HS-5 (cell line): ENCODE measurements at places on chromosomes 4 and X.

DNA sequence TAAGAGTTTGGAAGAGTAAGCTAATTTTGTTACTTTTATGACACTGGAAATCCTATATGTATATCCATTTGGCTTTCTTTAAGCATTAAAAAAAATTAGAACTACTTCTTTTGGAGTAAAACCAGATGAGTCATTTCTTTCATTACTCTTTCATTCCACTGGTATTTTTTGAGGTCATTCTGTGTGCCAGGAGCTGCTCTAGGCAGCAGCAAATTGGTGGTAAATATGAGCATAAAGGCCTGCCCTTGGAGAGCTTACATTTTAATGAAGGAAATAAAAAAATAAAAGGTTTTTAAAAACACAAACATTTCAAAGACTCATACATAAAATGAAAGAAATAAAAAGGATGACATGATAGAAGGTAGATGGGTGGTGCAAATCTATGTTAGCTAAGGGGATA, 37.4 kb downstream of the MID1 start:
- DNase-seq = no peak

GRCh38 chrX:17005712-17006368, 59.4 kb downstream of the REPS2 start:
- DNase-seq = no peak

GRCh38 chr4:168841672-168842019, 168.4 kb downstream of the CBR4 start:
- no peak for DNase-seq

- DNase-seq = peak; percentile 34
These were observed 92.8 kb downstream of the CBR4 start for GRCh38 chr4:168917138-168917779.
